Stimulated activated CD8-positive, alpha-beta memory T cell treated with anti-CD3 and anti-CD28 coated beads, Interleukin-4, amount 100 ng/mL, for 4 hours (primary cell): ENCODE measurements at places on chromosomes 3 and 15.

GRCh38 chr3:36408146-36408545 is 27.8 kb downstream of the STAC start:
- DNase-seq = no peak

GRCh38 chr15:101027920-101028319 is 108.8 kb downstream of the LRRK1 start:
- DNase-seq = no peak

DNA sequence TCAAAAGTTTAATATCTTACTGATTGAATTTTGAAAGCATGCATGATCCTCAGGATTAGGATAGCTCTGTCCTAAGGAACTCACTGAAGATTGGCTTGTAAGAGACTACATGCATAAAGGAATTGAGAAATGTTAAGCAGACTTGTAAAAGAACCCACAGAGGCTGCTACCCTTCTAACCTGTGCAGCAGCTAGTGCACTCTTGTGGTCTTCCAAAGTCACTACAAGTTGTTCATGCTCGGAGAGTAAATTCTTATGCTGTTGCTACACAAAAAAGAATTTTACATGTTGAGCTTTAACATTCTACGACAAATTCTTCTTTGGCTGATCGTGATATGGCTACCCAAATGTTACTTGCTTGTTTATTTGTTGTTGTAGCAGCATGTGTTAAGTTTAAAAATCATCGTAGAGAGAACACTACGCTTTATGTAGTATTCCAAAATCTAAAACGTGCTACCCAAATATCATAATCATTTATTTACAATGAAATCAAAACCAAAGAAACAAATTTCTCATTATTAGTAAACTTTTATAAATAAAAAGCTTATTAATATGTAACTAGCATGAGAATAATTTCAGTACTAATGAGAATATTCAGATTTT is 55.0 kb downstream of the GOLIM4 start:
- DNase-seq = no peak

DNA sequence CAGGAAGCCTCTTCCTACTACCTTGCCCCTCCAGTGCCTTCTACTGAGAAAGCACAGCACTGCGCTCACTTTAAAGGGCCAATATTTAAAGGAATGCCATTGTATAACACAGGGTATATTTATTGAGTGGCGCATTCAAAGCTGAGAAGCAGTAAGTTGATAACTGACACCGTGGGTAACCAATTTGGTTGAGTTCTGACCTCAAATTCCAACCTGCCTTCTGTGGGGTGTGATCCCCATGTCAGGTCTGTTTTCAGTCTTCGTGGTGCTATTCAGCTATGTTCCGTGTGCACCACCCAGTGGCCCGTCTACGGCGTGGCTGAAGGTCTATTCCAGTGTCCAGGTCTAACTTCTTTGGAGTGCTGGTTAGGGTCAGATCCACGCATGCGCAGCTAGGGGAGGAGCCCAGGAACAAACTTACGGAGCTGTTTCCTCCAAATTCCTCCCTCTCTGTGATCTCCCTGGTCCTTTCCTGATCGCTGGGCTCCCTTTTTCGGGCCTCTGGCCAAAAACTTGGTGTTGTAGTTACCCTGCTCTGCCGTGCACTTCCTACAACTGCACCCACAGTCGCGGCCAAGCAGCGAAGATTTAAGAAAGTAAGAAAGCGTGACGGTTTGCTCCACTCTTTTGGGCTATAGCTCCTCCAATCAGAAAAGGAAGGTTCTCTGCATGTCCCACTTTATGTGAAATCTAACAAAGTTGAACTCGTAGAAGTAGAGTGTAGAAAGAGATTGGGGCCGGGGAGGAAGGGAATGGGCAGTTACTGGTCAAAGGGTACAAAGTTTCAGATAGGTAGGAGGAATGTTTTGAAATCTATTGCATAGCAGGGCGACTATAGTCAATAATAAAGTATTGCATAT is 7.7 kb downstream of the LRRC2 start:
- DNase-seq = peak; percentile 50

DNA sequence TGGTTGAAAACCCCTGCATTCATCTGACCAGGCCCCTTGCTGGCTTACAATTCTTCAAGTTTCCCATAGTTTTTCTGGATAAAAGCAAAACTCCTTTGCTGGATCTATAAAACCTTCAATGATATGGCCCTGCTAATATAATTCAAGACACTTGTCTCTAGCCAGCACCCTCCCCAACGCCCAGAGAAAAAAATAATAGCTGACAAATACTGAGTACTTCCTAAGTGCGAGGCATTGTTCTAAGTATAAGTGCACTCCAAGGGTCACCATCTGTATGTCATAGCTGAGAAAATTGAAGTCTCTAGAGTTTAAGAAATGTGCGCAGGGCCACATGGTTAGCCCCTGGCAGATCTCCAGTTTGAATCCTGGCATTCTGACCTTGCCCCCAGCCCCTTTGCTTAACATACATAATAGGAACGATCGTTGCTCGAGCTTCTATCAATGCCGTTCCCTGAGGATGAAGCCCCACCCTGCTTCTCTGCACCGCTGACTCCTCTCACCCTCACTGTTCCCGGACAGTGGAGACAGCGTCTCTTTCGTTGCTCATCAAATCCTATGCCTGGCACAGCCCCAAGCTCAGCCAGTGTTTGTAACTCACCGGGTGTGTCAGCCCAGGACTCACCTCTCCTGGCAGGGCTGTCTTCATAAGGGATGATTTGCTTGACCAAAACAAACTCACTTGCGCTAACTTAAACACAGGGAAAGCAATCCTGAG is 377.1 kb upstream of the PROK2 start:
- DNase-seq = no peak

- DNase-seq = no peak
Observed at GRCh38 chr3:179881791-179882190, 154.9 kb downstream of the PEX5L start.

DNA sequence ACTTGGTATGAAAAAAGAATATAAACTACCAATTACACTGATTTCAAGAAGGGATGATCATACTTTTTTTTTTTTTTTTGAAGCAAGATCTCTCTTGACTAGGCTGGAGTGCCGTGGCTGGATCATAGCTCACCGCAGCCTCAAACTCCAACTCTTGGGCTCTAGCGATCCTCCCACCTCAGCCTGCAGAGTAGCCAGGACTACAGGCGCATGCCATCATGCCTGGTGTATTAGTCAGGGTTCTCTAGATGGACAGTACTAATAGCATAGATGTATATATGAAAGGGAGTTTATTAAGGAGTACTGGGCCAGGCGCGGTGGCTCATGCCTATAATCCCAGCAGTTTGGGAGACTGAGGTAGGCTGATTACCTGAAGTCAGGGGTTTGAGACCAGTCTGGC is 11.5 kb upstream of the SEC11A start:
- DNase-seq = no peak

- no peak for DNase-seq
Observed at GRCh38 chr3:40045051-40045450, 235.6 kb downstream of the MYRIP start.

DNA sequence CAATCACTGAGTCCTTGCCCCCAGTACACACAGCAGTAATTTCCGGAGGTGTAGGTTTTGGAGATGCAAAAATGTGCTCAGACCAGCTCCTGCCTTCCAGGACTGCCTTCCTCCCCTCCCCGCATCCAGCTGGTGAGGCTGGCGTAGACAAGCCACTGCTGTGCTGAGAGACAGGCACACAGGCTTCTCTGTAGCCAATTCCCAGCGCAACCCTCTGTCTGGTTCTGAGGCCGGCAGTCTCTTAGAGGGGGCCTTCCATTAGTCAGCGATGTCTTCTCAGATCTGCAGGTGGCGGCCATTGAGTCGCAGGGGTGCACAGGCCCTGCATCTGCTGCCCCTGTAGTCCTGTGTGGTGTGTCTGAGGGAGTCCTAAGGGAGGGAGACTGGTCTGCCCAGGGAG is 114.4 kb downstream of the DNAJB8 start:
- no peak for DNase-seq

GRCh38 chr3:148075771-148076716 is 621.7 kb upstream of the AGTR1 start:
- no peak for DNase-seq

DNA sequence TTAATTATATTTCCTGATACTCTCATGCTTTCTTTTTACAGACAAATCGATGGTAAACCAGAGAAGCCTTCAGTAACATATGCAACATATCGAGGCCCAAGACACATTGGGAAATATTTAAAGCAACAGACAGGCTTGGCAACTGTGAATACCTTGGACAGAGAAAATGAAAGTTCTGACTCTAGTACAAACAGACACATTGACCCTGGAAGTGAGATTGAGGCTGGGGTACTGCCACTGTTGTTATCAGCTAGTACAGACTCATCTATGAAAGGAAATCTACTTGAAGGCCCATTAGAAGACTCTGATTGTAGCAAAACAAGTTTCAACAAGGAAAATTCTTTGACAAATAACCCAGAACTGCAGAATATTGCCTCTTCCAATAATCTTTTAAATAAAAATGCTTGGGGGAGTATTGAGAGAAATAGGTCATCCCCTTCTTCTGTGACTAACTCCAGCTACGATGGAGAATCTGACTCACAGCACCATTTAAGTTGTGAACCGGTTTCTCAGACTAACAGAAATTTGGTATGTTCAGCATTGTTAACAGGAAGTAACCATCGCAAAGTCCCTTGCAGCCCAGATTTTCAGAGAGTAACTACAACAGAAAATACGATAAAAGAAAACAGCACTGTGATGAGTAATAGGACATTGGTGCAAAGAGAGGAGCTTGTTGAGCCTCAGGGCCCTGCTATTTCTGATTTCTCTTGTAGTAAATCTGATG is 50.2 kb downstream of the CRYBG3 start:
- no peak for DNase-seq

- no peak for DNase-seq
Observed at GRCh38 chr3:110795163-110795562, 276.5 kb upstream of the NECTIN3 start.

GRCh38 chr15:92706201-92706600 is 50.6 kb upstream of the FAM174B start:
- no peak for DNase-seq

- DNase-seq = no peak
Observed at GRCh38 chr3:177934001-177934891, 602.0 kb upstream of the KCNMB2 start.

DNA sequence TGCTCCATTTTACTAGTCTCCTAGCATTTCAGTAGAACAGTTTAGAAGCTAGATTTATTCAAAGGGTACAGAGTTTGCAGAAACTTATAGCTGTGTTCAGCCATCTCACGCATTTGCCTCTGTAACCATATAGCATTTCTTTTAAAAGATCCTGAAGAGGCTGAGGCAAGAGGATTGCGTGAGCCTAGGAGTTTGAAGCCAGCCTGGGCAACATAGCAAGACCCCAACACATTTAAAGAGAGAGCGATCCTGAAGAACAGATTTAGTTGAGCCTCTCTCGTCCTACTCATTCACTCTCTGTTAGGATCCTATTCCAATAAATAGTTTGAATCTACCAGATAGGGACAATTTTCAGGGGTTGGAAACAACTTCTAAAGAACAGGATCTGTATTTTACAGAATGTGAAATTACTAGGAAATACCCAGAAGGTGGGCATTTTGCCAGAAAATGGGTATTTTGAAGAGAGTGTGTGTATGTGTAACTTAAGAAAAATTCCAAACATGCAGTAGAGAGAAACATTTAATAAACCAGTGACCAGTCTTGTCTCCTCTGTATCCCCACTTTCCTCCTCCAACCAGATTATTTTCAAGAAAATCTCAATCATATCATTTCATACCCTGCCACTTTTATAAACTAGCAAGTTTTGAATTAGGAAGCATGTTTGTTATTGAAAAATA is 4.5 kb downstream of the EIF3J start:
- no peak for DNase-seq

GRCh38 chr3:192212335-192212734 is 515.0 kb downstream of the FGF12 start:
- DNase-seq = no peak

DNA sequence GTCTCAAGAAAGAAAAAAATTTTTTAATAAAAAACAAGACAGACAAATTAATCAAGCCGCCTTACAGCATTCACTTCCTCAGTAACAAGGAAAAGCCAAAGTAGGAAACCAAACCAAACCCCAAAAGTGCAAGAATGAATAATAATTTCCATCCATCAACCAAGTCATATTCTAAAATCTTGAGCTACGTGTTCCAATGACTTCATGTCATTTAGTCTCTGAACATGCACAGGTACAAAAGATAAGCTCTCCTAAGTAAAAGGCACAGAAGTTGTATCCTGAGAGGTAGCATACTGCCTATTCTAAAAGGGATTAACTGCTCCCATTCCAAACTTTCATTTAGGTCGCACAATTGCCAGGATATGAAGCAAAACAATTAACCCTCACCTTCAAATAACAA is 29.7 kb downstream of the SLC4A7 start:
- DNase-seq = no peak

DNA sequence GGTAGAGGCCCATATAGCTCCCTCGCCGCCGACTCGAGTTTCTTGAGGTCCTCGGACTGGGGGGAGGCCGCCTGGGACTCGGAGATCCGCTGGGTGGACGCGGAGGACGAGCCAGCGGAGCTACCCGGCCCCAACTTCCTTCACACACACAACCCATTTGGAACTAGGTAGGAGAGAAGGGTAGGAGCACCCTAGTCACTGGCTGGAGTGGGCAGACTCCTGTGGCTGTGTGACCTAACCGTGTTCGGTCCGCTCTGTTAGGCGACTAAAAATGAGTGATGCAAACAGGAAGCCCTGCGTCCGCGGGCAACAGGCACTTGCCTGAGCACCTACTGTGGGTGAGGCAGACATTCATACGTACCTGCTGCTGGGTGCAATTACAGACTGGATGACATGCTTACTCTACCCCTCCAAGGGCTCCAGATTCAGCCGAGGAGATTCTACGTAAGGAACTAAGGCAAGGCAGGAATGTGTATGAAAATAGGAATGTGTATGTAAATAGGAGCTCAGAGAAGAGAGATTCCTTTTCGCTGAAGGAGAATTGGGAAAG is 4.6 kb upstream of the SIN3A start:
- peak; percentile 14 for DNase-seq

DNA sequence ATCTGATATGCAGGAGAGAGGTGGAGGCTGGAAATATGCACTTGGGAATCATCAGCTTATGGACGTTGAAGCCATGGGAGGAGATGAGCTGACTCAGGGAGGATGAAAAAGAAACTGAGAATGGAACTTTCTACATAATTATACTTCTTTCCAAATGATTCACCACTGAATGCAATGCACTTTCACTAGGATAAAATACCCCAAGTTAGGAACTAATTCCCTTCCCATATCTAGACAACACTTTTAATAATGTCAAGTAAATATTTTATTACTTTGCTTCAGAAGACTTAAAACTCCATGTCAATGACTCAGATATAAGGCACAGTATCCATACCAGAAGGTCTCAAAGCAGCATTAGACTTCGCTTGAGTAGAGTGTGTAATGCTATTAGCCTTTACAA is 24.2 kb downstream of the NPTN start:
- no peak for DNase-seq
